ENCODE measurements at places on chromosomes 4 and X. TPM values are rescaled to one million over a fixed set of nuclear protein-coding genes. Genes with fewer than 3 reads are reported as not detected.

DNA sequence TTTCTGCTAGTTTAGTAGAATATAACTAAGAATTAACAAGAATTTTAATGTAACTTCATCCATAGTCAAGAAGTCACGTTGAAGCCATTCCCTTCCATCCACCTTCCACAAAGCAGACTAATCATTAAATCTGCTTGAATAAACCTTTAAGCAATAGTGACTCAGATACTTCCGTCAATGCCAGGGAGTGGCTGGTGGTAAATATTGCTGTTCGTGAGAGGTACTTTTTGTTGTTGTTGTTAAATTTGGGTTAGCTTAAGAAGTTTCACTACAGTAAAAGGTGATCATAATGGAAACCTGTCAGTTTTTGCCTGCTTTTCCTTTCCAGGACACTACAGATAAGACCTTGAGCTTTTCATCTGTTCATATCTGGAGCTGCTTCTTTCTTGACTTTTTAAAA is 316.3 kb downstream of the TMA16 start:
- H3K27ac ChIP-seq, result no peak overlapping the region
- H3K4me3 ChIP-seq, result no peak overlapping the region
- H3K36me3 ChIP-seq, result no peaks in the 10 kb centered on the region
- no peaks in the 10 kb centered on the region for H3K4me1 ChIP-seq
- H3K27me3 ChIP-seq, result no peaks in the 10 kb centered on the region
- no peak for DNase-seq

DNA sequence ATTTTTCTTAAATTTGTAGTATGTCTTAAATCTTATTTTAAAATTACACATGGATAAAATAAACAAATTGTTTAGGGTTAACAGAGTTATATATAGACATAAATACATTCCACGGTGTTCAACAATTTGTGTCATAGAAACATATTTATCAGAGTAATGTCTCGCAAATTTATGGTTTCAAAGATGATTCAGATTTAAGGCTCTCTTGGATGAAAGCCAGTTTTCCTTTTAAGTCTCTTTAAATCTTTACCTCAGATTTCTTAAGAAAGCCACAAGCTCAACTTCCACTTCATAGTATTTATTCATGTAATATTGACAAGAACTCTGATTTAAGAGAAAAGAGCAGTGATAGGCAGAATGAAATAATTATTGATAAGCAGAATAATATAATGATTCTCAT is 1254.8 kb upstream of the ADGRL3 start:
- H3K4me1 ChIP-seq, result no peaks in the 10 kb centered on the region
- no peak overlapping the region for H3K4me3 ChIP-seq
- no peak for DNase-seq
- H3K27me3 ChIP-seq, result no peaks in the 10 kb centered on the region
- no peak overlapping the region for H3K27ac ChIP-seq

PPP1R3F gene
- 29.2 TPM for total RNA-seq

DNA sequence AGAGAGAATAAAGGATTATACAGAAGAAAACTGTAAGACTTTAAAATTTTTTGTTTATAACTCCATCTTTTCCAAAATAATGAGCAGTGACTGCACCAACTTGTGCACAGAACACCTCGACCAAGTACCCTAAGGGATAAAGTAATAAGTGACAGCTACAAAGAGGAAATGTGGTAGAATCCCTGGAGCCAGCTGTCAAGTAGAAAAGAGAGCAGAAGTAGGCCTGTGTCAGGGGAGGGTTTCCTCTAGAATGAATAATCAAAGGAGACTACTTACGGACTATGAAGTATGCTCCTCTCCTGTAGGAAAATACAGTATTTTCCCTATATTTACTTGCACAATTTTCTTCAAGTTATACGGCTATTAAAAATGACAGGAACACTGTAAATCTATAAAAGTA is 1.2 kb downstream of the EIF1AX start:
- no peak for DNase-seq
- peaks cover 21% of the 10 kb centered on the region for H3K4me1 ChIP-seq
- H3K36me3 ChIP-seq, result peaks cover 2% of the 10 kb centered on the region
- H3K27me3 ChIP-seq, result no peaks in the 10 kb centered on the region

DNA sequence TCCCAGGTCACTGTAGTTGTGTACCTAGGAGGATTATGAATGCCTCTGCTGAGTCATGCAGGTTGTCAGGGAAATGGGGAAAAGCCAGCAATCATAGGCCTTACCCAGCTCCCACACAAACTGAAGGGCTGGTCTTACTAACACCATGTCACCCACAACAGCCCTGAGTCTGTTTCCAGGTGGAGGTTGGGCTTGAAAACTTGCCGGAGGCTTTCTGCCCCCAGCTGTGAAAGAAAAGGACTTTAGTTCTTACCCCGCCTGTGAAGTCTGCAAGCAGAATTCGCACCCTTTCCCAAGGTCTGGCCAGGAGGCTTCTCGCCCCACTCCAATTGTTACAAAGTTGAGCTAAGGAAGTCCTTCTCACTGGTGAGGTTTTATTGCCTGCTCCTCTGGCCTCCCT is 143.9 kb downstream of the RPS6KA6 start:
- H3K4me1 ChIP-seq, result no peaks in the 10 kb centered on the region
- H3K4me3 ChIP-seq, result no peak overlapping the region
- H3K27ac ChIP-seq, result no peak overlapping the region
- no peaks in the 10 kb centered on the region for H3K27me3 ChIP-seq

CSAG1 gene
- total RNA-seq, result not detected

DNA sequence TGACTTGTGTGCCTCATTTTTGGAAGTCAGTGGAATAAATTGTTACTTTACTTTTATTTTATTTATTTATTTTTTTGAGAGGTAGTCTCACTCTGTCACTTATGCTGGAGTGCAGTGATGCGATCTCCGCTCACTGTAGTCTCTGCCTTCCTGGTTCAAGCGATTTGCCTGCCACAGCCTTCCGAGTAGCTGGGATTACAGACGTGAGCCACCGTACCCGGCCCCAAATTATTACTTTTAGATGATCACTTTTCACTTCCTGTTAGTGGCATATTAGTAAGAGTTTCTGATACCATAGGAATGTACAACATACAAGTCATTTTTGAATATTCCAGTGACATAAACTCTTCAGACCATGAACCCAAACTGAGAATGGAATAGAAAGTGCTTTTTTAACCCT is 611.0 kb upstream of the MAGEB2 start:
- H3K4me3 ChIP-seq, result no peak overlapping the region
- no peaks in the 10 kb centered on the region for H3K27me3 ChIP-seq
- H3K36me3 ChIP-seq, result no peaks in the 10 kb centered on the region
- H3K27ac ChIP-seq, result no peak overlapping the region
- no peak for DNase-seq
- no peaks in the 10 kb centered on the region for H3K4me1 ChIP-seq

- H3K36me3 ChIP-seq, result no peaks in the 10 kb centered on the region
- no peaks in the 10 kb centered on the region for H3K27me3 ChIP-seq
- no peaks in the 10 kb centered on the region for H3K4me1 ChIP-seq
- no peak for DNase-seq
- H3K4me3 ChIP-seq, result peak overlapping the region; percentile 95
These were observed 1.4 kb downstream of the PAQR3 start for GRCh38 chr4:78937837-78938236.

TAF7L gene
- total RNA-seq, result not detected

DNA sequence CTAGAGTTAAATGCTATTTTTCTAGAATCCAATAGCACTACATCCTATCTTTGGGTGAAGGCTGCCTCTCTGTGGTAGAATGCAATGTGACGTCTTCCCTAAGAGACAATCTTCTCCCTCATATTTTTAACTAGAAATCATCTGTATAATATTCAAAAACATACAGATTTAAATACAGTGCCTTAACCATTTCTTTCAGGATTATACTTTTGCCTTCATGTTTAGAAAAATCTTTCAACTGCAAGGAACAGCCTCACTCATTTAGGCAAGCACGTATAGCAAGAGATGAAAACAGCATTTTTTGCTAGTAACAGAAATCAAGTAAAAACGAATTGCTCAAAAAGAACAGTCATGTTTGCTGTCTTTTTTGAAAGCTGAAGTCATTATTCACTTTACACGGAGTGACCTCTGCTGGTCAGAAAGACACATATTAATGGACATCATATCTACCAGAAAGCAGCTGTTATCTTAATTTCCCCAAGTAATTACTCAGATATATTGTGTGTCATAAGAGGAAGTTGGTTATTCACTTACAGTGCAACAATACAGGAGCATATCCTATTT is 422.3 kb downstream of the STPG2 start:
- H3K4me1 ChIP-seq, result no peaks in the 10 kb centered on the region
- no peaks in the 10 kb centered on the region for H3K27me3 ChIP-seq
- no peak overlapping the region for H3K27ac ChIP-seq
- DNase-seq, result no peak
- no peak overlapping the region for H3K4me3 ChIP-seq

DNA sequence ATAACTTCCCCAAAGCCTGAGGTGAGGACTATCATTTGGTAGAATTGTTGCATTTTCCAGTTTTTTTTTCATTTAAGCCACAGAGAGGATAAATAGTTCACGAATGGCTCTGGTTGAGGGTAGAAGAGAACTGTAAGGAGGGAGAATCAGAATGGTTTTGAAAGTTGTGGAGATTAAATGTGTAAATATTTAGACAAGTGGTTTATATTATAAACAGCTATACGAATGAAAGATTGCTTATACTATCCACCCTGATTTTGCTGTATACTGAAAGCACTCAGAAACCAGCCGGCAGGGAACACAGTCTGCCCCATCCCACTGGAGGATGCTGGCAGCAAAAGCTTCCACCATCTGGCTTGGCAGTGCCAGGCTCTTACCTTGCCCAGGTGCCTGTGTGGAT is 341.1 kb downstream of the RAPGEF2 start:
- H3K4me3 ChIP-seq, result no peak overlapping the region
- no peaks in the 10 kb centered on the region for H3K36me3 ChIP-seq
- no peak for DNase-seq
- H3K4me1 ChIP-seq, result peaks cover 5% of the 10 kb centered on the region
- H3K27ac ChIP-seq, result no peak overlapping the region

- no peaks in the 10 kb centered on the region for H3K36me3 ChIP-seq
- peak overlapping the region; percentile 92 for H3K27ac ChIP-seq
- peak overlapping the region; percentile 64 for H3K4me3 ChIP-seq
- peaks cover 7% of the 10 kb centered on the region for H3K4me1 ChIP-seq
- no peak for DNase-seq
- H3K27me3 ChIP-seq, result no peaks in the 10 kb centered on the region
These were observed 649 bp upstream of the VBP1 start for GRCh38 chrX:155215443-155216178.

- H3K36me3 ChIP-seq, result peaks cover 30% of the 10 kb centered on the region
- no peaks in the 10 kb centered on the region for H3K27me3 ChIP-seq
- no peak overlapping the region for H3K4me3 ChIP-seq
- H3K27ac ChIP-seq, result no peak overlapping the region
- H3K4me1 ChIP-seq, result no peaks in the 10 kb centered on the region
- no peak for DNase-seq
These were observed 18.4 kb downstream of the PRPS1 start for GRCh38 chrX:107646735-107647134.

LAS1L gene
- 8.3 TPM for total RNA-seq

DNA sequence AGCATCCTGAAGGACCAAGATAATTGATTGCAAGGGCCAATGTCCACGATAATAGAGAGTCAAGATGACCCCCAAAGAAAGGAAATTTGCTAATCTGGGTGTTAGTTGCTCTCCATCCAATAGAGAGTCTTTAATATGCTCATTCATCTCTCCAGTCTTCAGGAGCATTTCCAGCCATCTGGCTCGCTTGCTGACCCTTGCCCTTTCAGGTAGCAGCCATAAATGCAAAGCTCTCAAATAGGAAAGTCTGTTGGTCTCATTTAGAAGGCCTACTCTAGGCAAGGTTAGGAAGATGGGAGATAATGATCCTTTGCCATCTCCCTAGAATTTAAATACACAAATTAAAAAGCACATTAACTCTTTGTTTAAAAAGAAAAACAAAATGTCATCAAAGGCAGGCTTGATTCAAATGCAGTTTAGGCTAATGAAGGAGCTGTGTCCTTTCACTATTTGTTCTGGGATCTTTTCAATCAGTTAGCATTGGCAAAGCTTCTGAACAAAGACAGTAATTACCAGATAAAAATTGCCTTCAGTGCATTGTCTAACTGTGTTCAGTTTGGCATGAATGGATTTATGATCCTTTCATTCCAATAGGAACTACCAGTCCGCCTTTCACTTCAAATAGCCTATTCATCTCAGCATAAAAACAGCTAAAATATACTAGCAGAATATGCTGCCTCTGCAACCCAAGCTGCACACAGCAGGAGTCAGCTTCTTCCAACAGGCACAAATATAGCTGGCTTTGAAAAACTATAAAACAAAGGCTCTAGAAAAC is 49.6 kb upstream of the ATXN3L start:
- DNase-seq, result no peak
- no peaks in the 10 kb centered on the region for H3K36me3 ChIP-seq
- H3K27me3 ChIP-seq, result no peaks in the 10 kb centered on the region
- no peak overlapping the region for H3K27ac ChIP-seq
- H3K4me1 ChIP-seq, result no peaks in the 10 kb centered on the region

- H3K4me3 ChIP-seq, result no peak overlapping the region
- no peaks in the 10 kb centered on the region for H3K27me3 ChIP-seq
- no peak overlapping the region for H3K27ac ChIP-seq
- H3K36me3 ChIP-seq, result no peaks in the 10 kb centered on the region
- no peaks in the 10 kb centered on the region for H3K4me1 ChIP-seq
- DNase-seq, result no peak
These were observed 354.4 kb upstream of the CLNK start for GRCh38 chr4:11038926-11039325.

HDX gene
- total RNA-seq, result not detected

DNA sequence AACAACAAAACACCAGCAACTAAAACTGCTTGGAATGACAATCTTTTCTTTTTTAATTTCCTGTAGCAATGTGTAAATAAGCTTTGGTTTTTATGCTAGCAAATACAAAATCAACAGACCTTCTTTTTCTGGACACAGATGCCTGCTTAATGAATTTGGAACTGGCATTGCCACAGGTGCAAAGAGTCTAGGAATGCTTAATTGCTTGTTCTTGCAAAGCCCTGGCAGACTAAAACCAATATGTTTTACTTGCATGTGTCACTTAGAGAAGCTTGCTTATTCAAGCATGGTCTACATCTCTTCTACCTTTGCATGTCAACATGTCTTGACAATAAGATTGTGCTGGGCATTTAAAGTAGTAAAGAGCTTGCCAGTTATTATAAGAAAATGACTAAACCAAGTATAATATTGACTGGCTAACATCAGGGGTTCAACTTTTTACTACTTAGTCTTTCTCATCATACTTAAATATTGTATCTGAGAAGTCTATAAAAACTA is 656.7 kb upstream of the NDST4 start:
- H3K36me3 ChIP-seq, result no peaks in the 10 kb centered on the region
- no peak overlapping the region for H3K27ac ChIP-seq
- H3K4me1 ChIP-seq, result no peaks in the 10 kb centered on the region
- no peak for DNase-seq
